IMR-90 (cell line): ENCODE measurements at places on chromosomes 11 and 22.

DNA sequence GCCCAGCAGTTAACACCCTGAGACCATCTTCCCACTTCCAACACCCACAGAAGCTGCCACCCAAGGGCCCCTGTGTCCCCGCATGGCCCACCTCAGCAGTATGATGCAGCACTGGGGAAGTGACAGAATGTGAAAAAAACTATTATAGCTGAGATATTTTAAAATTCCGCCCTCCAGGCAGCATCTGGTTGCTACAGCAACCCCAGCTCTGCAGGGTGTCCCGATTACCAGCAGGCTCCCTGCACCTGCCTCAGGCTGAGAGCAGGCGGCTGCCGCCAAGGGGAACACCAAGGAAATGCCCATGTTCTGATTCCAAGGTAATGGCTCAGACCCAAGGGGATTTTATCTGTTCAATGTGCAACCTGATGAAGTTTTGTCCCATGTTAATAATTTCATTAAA, 10.5 kb upstream of the TMEM121B start:
- DNase-seq, result no peak

DNA sequence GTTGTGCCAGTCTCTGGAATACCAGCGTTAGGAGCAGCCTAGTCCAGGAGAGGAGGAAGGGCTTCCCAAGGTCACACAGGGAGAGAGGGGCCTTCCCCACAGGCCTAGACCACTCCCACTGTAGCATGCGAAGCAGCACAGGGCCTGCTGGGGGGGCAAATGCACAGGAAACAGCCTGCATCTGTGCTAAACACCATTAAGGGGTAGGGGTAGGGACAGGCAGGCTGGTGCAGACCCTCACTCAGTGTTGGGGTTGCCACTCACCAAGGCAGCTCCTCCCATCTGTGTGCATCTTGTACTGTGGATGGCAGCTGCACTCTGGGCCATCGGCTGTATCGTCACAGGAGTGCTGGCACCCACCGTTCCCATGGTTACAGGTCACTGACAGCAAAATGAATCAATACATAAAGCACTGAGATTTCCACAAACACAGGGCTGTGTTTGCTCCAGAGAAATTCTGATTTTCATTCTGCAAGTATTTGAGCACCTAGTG, 24.9 kb downstream of the SCUBE2 start:
- DNase-seq, result no peak

GRCh38 chr11:131713529-131714134, 343.2 kb downstream of the NTM start:
- DNase-seq, result no peak

GRCh38 chr11:111916768-111917167, 1.9 kb upstream of the C11orf52 start:
- no peak for DNase-seq

GRCh38 chr11:82174610-82175009, 559.1 kb downstream of the FAM181B start:
- DNase-seq, result no peak

DNA sequence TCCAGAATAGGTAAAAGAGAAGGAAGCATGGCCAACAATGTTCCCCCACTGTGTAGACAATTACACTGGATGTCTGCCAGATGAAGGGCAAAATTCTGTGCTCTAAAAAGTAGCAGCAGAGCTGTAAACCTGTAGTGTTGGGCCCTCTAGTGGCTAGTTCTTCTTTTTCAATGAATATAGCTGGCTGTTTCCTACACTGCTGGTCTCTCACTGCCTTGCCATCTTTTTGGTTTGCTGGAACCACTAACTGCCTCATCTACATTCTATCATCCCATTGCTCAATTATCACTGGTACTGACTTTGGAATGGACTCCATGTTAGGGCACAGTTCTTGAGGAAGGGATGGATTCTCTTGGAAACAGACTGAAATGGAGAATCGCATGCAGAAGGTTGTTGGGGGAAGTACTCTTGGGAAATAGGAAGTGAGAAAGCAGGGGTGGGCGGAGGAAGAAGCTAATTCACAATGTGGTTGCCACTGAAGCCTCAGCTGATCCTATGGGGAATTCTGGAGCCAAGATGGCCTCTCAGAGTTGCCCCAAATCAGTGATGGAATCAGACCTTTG, 17.9 kb downstream of the KCNE3 start:
- peak; percentile 81 for DNase-seq

DNA sequence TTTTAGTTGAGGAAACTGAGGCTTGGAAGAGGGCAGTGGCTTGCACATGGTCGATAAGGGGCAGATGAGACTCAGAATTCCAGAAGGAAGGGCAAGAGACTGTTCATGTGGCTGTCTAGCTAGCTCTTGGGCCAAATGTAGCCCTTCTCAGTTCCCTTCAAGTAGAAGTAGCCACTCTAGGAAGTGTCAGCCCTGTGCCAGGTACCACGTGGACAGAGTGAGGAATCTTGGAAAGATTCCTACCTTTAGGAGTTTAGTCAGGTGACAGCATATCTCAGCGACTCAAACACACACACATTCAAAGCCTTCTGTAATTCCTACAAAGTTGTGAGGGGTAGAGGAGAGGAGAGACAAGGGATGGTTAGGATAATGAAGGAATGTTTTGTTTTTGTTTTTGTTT, 18.3 kb downstream of the PIK3IP1 start:
- DNase-seq, result no peak

GRCh38 chr22:17366830-17367229, 2.4 kb upstream of the CECR2 start:
- DNase-seq, result no peak

- DNase-seq, result peak; percentile 37
Measured at GRCh38 chr11:119791701-119792151, 62.7 kb upstream of the NECTIN1 start.
